ENCODE measurements at places on chromosomes 4 and X. TPM values are rescaled to one million over a fixed set of nuclear protein-coding genes. Genes with fewer than 3 reads are reported as not detected.

Gene TMEM35A
- total RNA-seq: 9.1 TPM

GRCh38 chrX:107713543-107714205 lies 61.9 kb downstream of the TSC22D3 start:
- H3K36me3 ChIP-seq: no peaks in the 10 kb centered on the region
- no peaks in the 10 kb centered on the region for H3K27me3 ChIP-seq
- no peak for DNase-seq
- no peak overlapping the region for H3K4me3 ChIP-seq
- peaks cover 31% of the 10 kb centered on the region for H3K4me1 ChIP-seq

GRCh38 chrX:19695884-19696283 lies 180.6 kb upstream of the MAP3K15 start:
- no peaks in the 10 kb centered on the region for H3K4me1 ChIP-seq
- H3K36me3 ChIP-seq: no peaks in the 10 kb centered on the region
- no peak for DNase-seq
- H3K27ac ChIP-seq: no peak overlapping the region

DNA sequence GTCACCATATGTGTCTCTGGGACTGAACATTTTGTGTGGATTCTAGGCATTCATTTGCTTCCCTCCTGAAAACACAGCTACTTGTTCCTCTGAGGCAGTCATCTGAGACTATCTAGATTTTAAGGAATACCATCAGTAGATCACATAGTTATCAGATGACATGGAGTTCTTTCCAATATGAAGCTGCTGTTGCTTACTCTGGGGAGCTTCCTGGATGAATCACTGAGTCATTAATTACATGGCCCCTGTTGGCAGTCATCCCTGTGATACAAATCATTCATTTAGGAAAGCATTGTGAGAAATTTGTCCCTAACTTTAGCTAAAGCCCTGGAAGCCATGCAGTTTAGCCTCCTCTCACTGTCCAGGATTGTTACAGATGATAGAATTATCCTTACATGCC lies 98.2 kb upstream of the ARSJ start:
- no peaks in the 10 kb centered on the region for H3K36me3 ChIP-seq
- no peak overlapping the region for H3K4me3 ChIP-seq
- H3K4me1 ChIP-seq: no peaks in the 10 kb centered on the region
- H3K27ac ChIP-seq: no peak overlapping the region

DNA sequence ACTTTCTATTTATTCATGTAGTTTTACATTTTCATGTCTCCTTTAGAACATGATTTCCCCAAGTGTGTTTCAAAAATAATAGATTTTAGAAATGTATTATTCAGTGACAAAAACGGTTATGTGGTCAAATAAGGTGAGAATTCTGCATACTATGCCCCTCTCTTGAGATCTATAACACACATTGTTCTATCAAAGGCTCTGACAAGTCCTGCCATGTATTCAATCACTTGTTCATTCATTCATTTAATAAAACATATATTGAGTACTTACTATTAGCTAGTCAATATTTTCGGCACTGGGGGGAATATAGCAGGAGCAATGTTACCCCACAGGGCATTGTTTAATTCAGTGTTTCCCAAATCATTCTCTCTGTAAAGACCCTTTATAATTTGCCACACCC lies 58.4 kb upstream of the FGF13 start:
- no peaks in the 10 kb centered on the region for H3K36me3 ChIP-seq
- H3K4me3 ChIP-seq: no peak overlapping the region
- H3K27me3 ChIP-seq: no peaks in the 10 kb centered on the region

GRCh38 chr4:88522702-88523324 lies 763 bp downstream of the PYURF start:
- no peaks in the 10 kb centered on the region for H3K27me3 ChIP-seq
- peak overlapping the region; percentile 99 for H3K4me3 ChIP-seq
- peak; percentile 14 for DNase-seq
- peak overlapping the region; percentile 96 for H3K27ac ChIP-seq
- H3K36me3 ChIP-seq: peaks cover 5% of the 10 kb centered on the region

GRCh38 chrX:56802921-56803849 lies 74.1 kb downstream of the NBDY start:
- H3K4me1 ChIP-seq: peaks cover 26% of the 10 kb centered on the region
- H3K36me3 ChIP-seq: peaks cover 21% of the 10 kb centered on the region
- DNase-seq: peak; percentile 22
- no peak overlapping the region for H3K27ac ChIP-seq
- no peaks in the 10 kb centered on the region for H3K27me3 ChIP-seq

DNA sequence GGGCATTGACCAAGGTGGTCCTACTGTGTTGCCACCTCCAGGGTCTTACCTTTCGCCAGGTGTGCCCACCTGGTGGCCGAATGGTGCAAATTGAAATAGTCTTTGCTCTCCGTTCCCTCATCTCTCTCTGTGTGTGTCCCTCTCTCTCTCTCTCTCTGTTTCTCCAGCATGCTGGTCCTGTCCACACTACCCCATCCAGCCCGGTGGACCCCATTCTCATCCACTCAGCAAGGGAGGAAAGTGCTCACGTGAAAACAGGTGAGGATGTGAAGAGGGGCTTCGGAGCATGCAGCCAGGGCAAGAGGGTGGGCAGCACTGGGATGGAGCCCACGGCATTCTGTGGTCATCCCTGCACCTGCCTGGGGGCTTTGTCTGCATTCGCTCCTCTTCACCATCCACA lies 150.1 kb downstream of the CRLF2 start:
- no peak overlapping the region for H3K4me3 ChIP-seq
- no peak overlapping the region for H3K27ac ChIP-seq
- H3K36me3 ChIP-seq: peaks cover 5% of the 10 kb centered on the region
- DNase-seq: no peak
- no peaks in the 10 kb centered on the region for H3K4me1 ChIP-seq

DNA sequence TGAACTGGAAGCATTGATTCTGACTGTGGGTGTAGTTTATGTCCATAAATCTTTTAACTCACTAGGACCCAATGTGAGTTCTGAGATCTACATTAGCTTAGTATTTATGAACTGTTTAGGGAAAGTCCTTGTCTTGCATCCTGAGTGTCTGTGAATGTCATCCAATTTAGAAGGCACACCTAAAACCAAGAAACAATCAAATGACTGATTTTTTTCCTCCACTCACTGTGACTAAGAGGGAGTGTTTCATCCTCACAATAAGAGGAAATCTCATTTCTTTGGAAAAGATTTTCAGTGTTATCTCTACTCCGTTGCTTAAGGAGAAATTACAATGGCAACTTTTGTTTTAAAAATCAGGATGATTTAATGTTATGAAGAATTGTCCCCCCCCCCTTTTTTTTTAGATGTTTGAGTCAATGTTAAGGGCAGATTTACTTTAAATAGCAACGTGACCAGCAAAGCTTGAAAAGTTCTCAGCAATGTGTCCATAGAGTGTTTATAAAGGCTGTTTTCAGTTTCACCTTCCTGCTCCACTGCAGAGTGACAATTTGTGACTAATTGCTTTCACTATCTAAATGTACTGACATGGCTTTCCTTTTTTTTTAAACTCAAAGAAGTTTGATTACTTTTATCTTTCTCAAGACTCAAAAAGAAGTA lies 173.0 kb downstream of the SPCS3 start:
- H3K4me1 ChIP-seq: peaks cover 10% of the 10 kb centered on the region
- H3K27ac ChIP-seq: no peak overlapping the region
- no peak for DNase-seq
- peaks cover 4% of the 10 kb centered on the region for H3K36me3 ChIP-seq
- no peak overlapping the region for H3K4me3 ChIP-seq

Measured in neural crest cell (in vitro differentiated cells).